ENCODE measurements at places on chromosomes 1 and 21. TPM values are rescaled to one million over a fixed set of nuclear protein-coding genes. Genes with fewer than 3 reads are reported as not detected.

DNA sequence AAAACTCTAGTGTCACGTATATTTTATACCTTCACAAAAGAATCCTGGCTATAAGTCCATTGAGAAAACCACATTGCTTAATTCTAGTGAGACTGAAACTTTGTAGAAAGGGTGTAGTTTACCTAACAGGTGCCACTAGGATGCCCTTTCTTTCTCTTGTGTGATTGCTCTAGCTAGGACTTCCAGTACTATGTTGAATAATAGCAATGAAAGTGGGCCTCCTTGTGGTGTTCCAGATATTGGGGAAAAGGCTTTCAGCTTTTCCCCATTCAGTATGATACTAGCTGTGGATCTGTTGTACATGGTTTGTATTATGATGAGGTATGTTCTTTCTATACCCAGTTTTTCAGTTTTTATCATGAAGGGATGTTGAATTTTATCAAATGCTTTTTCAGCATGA is 39.7 kb upstream of the CHODL start:
- no peak for DNase-seq

LMX1A gene
- total RNA-seq, result not detected

DNA sequence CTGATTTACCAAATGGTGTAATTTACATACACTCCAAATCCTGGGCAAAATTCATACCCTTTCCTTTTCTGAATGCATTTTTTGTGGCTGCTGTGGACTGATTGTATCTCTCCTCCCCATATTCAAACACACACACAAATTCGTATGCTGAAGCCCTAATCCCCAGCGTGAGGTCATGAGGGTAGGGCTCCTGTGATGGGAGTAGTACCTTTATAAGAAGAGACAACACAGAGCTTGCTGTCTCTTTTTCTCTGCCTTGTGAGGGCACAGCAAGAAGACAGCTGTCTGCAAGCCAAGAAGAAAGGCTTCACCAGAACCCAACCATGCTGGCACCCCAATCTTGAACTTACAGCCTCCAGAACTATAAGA is 24.4 kb downstream of the DUSP10 start:
- no peak for DNase-seq

- DNase-seq, result no peak
These were observed 7.2 kb upstream of the CCDC185 start for GRCh38 chr1:223386013-223386412.

- DNase-seq, result no peak
These were observed 12.3 kb downstream of the FAM3B start for GRCh38 chr21:41328660-41329607.

Measured in lower leg skin (tissue), 4 donors.